Stimulated activated CD4-positive, alpha-beta T cell treated with anti-CD3 and anti-CD28 coated beads, Interleukin-12 subunit alpha, Interleukin-12 subunit beta, amount 100 ng/mL, for 4 hours (primary cell): ENCODE measurements at places on chromosomes 6 and 20.

DNA sequence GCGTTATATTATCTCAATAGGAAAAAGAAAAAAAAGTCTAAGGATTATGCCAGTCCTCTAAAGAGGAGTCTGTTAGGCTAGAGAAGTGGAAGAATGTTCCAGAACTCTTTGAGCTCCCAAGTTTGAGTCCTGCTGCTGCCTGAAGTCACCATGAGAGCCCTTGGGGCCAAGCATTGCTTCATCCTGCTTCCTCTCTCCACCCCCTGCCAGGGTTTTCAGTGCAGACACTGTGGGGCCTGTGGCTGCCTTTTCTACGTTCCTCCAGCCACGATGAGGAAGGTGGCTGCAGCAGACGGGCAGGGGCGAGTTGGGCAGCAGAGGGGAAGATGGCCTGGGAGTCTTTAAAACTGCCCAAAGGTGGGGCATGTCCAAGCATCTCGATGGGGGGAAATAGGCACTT lies 214.4 kb upstream of the KCNG1 start:
- no peak for DNase-seq

- no peak for DNase-seq
Observed at GRCh38 chr20:53824779-53825178, 231.1 kb upstream of the ZNF217 start.

GRCh38 chr6:37691904-37692806 lies 5.5 kb downstream of the MDGA1 start:
- peak; percentile 79 for DNase-seq

- DNase-seq: no peak
Observed at GRCh38 chr20:45085289-45085688, 15.6 kb downstream of the KCNS1 start.

DNA sequence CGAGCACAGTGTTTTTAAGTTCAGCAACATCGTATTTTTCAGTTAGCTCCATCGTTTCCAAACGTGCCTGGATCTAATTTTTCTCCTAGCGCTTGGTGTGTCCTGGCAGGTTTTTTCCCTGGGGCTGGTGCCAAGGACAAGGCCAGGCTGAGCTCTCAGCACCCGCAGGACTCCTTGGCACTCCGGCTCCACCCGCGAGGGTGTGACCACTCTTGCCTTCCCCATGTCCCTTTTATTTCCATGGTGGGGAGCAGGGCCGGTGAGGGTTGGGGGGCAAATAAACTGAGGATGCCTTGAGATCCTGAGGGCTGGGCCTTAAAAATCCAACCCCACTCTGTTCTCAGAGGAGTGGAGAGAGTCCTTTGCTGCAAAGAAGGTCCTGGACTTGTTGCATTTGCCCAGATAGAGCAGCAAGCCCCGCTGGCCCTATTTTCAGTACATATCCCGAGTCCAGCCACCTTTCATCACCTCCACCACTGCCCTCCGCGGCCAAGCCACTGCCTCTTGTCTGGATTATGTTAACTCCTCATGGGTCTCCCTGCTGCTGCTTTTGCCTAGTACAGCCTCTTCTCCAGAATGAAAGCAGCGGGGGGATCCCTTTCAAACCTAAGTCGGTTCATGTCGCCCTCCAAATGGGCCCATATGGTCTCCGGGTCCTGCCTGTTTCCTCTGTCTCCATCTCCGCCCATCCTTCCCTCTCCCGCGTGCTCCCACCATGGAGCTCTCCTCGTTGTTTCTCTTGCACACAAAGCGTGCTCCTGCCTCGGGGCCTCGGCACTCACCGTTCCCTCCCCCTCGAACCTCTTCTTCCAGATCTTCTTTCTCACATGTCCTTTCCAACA lies 4.5 kb upstream of the RAB44 start:
- DNase-seq: no peak

- DNase-seq: no peak
Observed at GRCh38 chr20:487655-488054, 25.3 kb upstream of the TBC1D20 start.

DNA sequence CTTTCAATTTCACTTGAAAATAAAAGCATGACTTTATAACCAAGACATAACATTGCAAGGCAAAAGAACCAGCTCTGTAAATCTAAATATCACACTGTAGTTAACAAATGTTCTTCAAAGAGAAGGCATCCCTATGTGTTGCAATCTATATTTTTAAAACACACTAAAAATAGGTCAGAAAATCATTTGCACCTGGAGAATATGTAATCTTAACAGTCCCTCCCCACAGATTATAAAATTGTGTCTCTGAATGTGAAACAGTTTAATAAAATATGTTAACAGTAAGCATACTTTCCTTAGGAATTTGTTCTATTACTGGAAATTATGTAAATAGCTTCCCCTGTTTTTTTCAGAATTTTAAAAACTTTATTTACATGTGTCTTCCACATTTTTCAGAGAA lies 351.9 kb downstream of the COL12A1 start:
- DNase-seq: no peak

DNA sequence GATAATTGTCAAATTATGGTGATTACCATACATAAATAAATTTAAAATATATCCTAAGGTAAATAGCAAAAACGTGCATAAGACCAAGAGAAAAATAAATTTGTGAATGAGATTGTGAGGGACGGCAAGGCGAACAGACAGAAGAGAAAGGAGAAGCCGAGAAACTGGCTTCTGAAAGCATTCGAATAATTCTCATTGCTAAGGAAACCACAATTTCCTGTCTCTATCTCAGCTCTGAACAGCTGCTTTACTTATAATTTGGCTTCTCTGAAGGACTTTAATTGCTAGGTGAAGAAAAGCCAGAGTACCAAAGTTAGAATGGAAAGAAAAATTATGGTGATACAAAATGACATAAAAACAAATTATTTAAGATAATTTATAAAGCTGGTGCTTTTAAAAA lies 79.0 kb upstream of the RGS17 start:
- DNase-seq: no peak

DNA sequence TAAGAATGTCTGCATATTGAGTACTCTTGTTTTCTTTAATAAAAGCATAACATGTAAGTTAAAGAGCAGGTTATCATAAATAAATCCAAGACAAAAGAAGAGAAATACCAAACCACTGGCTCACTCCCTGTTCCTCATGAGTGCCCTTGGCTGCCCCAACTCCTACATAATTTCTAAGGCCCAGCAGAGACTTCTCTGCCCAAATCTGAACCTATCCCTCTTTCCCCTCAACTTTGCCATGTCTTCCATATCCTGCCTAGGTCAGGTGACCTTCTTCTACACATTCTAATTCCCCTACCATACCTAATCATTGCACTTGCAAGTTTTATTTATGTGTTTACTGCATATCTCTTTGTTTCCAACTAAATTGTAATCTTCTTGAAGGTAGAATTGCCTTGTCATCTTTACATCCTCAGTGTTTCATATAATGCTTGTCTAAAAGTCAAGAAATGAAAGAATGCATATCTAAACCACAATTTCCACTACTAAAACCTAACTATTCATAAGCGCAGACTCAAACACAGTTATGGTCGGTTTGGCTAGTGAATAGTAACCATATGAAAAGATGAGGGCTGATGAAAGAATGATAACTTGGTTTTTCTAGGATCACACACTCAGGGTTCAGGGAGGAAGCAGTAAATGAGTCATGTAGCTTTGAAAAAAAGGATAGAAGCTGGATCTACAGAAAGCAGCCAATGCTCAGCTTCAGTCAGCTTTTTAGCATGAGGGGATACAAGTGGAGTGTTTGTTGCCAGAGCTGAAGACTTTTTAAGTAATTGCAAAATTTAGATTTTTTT lies 53.3 kb upstream of the EYA4 start:
- DNase-seq: no peak

GRCh38 chr6:11428371-11428770 lies 109.2 kb upstream of the TMEM170B start:
- DNase-seq: no peak

DNA sequence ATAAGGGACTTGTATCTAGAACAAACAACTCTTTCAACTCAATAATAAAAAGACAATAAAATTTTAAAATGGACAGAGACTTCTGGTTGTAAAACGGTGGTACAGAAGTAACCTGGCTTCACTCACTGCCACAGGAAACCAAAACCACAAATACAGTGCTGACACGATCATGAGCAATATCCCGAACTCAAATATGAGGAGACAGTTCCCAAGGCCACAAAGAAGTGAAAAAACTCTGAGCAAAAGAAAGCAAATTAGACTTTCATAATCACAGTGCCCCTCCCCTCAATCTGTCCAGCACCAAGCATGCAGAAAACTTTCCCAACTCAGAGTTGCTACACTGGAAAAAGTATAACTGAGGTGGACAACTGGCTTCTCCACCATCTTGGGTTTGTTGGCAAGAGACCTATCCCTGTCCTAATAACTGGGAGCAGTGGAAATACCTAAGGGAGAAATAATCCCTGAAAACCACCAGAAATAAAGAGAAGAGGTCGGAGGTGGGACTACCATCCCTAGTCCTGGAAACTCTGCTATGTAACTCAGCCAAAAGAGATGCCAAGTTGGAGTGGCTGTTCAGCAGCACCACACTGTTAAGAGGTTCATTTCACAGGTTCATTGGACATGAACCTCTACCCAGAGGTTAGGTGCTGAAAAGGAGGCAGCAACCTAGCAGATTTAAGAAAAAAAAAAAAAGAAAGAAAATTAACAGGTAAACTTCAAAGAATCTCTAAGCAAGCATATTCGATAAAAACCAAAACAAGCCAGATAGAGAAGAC lies 55.5 kb downstream of the REV3L start:
- no peak for DNase-seq

DNA sequence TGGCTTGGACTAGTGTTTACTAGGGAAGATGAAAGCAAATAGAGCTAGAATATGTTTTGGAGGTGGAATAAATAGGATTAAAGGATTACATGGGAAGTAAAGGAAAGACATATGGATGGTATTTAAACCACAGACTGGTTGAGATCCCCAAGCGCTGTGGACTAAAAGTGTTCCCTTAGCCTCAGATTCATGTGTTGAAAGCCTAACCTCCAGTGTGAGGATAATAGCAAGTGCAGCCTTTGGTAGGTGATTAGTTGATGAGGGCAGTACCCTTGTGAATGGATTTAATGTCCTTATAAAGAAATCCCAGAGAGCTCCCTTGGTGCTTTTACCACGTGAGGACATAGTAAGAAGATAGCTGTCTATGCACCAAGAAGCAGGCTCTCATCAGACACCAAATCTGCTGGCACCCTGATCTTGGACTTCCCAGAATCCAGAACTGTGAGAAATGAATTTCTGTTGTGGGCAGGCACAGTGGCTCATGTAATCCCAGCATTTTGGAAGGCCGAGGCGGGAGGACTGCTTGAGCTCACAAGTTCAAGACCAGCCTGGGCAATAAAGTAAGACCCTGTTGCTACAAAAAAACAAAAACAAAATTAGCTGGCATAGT lies 57.3 kb upstream of the MCM9 start:
- no peak for DNase-seq

- peak; percentile 29 for DNase-seq
Observed at GRCh38 chr6:26156850-26157250, 69.6 kb downstream of the HFE start.

- no peak for DNase-seq
Observed at GRCh38 chr6:108768792-108769524, 79.3 kb upstream of the ARMC2 start.
